ENCODE measurements at places on chromosomes 11 and 22.

- no peak for DNase-seq
- H3K27me3 ChIP-seq: peaks cover 25% of the 10 kb centered on the region
- H3K4me1 ChIP-seq: peaks cover 1% of the 10 kb centered on the region
- no peak overlapping the region for H3K27ac ChIP-seq
- H3K4me3 ChIP-seq: no peak overlapping the region
Observed at GRCh38 chr22:22906907-22907550, 19.4 kb downstream of the IGLL5 start.

- peaks cover 2% of the 10 kb centered on the region for H3K4me1 ChIP-seq
- peaks cover 9% of the 10 kb centered on the region for H3K27me3 ChIP-seq
- no peak within 1 kb of the TSS for H3K27ac ChIP-seq
- no peak within 1 kb of the TSS for H3K4me3 ChIP-seq
- H3K36me3 ChIP-seq: peaks cover 25% of the 10 kb centered on the region
- DNase-seq: no peak
Observed at GRCh38 chr11:62689421-62690183, at the start of gene LRRN4CL. TSS of gene LRRN4CL (minus strand) at chr11:62689530. CDS start at chr11:62688508, 1,022 bp downstream.

DNA sequence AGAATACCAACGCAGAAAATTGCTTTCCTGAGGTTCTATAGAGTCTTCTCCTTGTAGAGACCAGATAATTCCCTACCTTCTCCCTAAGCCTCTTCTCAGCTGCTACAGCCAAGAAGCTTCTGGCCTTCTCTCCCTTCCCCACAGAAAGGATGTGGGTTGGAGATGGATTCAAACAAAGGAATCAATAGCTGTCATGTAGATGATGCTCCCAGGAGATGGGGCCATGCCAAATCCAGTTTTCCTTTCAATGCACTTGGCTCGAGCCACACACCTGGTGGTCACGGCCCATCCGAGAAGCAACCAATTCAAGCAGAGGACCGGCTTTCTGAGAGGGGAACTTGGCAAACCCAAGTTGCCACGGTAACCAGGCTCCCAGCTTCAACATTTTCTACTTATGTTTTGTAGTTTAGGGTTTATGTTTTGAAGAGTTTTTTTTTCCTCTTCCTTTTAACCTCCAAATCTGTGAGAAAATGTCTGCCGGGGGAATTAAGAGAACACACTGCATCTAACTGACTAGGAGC lies 31.3 kb upstream of the OPCML start:
- no peak overlapping the region for H3K4me3 ChIP-seq
- no peaks in the 10 kb centered on the region for H3K36me3 ChIP-seq
- no peak overlapping the region for H3K27ac ChIP-seq
- DNase-seq: no peak
- H3K27me3 ChIP-seq: no peaks in the 10 kb centered on the region
- no peaks in the 10 kb centered on the region for H3K4me1 ChIP-seq

- no peaks in the 10 kb centered on the region for H3K36me3 ChIP-seq
- no peak overlapping the region for H3K27ac ChIP-seq
Observed at GRCh38 chr22:22246706-22247105, 2.1 kb downstream of the VPREB1 start.

All from activated CD4-positive, alpha-beta T cell treated with anti-CD3 and anti-CD28 coated beads, Interleukin-2, amount 10 ng/mL, durations not matched to agents 24 days and 14 days (primary cell).